ENCODE measurements at places on chromosomes 7 and 10. TPM values are rescaled to one million over a fixed set of nuclear protein-coding genes. Genes with fewer than 3 reads are reported as not detected.

PON3 gene
- 5.0 TPM for total RNA-seq

FAM13C gene
- 22.8 TPM for total RNA-seq

PPP1R17 gene
- total RNA-seq = not detected

EIF4EBP2 gene
- 32.9 TPM for total RNA-seq

IFIT5 gene
- 12.2 TPM for total RNA-seq

GSTO1 gene
- total RNA-seq = 48.4 TPM

MRLN gene
- 254 TPM for total RNA-seq

CCDC172 gene
- total RNA-seq = not detected

MUC3A gene
- 0.04 TPM for total RNA-seq

CNPY1 gene
- 0.18 TPM for total RNA-seq

PRKG1 gene
- total RNA-seq = 51.3 TPM

ZNF22 gene
- 44.3 TPM for total RNA-seq

AKR1C1 gene
- total RNA-seq = 6.5 TPM

STAG3 gene
- total RNA-seq = 1.6 TPM

NAT16 gene
- total RNA-seq = not detected

MLXIPL gene
- 0.13 TPM for total RNA-seq

RAMP3 gene
- 6.2 TPM for total RNA-seq

Measured in muscle of leg (tissue), 16 donors.